AG04449 (cell line): ENCODE measurements at places on chromosomes 3 and 15.

GRCh38 chr3:100968932-100969906 lies 24.0 kb downstream of the ABI3BP start:
- DNase-seq, result no peak

DNA sequence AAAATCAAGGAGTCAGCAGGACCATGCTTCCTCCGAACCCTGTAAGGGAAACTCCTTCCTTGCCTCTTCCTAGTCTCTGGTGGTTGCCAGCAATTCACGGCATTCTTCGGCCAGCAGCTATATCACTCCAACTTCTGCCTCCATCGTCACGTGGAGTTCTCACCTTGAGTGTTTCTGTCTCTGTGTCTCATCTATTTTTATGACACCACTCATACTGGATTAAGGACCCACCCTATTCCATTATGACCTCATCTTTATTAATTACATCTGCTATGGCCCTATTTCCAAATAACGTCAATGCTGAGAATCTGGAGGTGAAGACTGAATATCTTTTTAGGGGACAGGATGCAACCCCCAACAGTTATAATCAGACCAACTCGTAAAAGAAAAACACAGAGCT lies 21.8 kb upstream of the HES1 start:
- no peak for DNase-seq

DNA sequence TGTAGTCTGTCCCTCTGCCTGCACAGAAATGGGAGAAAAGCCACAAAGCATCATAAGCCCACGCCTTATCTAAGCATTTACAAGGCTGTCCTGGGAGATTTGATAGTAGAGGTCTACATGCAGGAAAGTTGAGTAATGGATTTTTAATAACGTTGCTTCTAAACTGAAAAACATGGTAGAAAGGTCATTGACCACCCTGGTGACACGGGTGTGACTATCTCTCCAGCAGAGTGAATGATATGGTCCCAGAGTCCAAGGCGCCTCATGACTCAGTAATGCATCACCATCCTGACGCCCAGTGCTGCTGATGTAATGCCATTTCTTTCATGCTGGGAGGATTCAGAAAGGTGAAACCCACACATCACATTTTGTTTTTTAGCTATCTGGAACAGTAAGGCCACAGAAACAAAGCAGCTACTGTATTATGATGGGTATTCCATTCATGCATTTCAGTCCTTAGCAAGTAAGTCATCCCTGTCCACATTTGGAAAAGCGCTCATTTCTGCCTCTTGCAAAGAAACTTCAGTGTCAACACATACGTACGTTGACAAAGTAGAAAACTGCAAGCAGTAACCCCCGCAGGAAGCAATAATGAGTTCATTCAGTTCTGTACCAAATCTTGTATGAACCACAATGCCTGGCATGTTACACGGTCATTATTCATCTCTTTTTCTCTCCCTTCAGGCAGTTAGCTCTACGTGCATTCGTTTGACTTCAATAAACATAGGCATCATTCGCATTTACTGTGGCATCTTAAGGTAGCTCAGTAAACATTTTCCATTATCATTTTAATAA lies 483.5 kb downstream of the GABRG3 start:
- no peak for DNase-seq

DNA sequence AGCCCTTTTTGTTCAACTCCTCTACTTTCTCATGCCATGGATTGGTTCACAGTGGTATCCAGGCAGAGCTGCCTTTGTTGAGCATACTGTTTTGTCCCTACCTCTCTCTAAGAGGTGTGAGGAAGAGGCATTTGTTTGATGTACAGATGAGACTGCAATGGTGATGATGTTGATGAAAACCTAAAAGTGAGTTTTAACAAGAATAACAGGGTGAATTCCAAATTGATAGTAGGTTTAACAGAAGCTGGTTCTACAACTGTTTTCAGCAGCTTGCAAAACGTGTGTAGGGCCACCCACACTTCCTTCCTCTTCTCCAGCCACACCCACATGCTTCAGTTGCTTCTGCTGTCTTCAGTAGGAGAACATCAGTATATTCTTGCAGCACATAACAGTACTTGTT lies 10.2 kb downstream of the SNRK start:
- DNase-seq, result no peak

DNA sequence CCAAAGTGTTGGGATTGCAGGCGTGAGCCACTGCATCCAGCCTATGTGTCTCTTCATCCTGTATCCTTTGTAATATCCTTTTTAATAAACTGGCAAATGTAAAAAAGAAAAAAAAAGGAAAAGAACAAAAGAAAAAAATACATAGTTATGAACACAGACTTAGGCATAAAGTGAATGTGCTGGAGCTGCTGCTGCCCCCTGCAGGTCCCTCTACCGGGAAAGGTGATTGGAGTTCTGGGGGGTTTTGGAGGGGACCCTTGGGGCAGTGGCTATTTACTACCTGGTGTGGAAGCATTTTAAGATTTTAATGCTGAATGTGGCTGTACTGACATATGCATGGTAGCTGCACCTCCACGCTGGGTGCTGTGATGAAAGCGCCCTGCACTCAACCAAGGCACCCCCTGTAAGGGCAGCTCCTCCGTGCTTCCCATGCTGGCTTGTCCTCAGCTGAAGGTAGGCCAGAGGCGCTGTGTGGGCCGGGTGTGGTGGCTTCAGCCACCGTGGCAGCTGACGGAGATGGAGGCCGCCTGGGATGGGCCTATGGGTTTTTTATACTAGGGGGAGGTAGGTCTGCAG lies 49.9 kb downstream of the RPLP1 start:
- DNase-seq, result no peak

DNA sequence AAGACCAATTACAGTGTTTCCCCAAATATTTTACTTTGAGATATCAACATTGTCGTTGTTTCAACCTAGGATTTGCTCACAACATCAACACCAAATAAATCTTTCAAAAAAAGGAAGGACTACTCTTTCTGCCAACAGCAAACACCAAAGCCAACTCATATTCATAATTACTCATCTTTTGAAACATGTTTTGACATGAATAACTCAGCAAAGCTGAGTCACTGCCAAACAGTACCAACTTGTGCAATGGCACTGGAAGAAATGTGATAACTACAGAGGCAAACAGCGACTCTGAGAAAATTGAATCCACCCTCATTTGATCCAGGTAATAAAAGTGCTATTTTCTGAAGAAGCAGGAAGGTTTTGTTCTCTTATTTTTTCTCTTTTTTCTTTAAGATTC lies 67.2 kb downstream of the PEX5L start:
- DNase-seq, result no peak

- DNase-seq, result no peak
Measured at GRCh38 chr3:37536840-37537239, 324.8 kb upstream of the CTDSPL start.

GRCh38 chr3:52423173-52423572 lies 21.7 kb downstream of the SEMA3G start:
- no peak for DNase-seq

- no peak for DNase-seq
Measured at GRCh38 chr3:16264174-16264707, 502 bp downstream of the DPH3 start.

DNA sequence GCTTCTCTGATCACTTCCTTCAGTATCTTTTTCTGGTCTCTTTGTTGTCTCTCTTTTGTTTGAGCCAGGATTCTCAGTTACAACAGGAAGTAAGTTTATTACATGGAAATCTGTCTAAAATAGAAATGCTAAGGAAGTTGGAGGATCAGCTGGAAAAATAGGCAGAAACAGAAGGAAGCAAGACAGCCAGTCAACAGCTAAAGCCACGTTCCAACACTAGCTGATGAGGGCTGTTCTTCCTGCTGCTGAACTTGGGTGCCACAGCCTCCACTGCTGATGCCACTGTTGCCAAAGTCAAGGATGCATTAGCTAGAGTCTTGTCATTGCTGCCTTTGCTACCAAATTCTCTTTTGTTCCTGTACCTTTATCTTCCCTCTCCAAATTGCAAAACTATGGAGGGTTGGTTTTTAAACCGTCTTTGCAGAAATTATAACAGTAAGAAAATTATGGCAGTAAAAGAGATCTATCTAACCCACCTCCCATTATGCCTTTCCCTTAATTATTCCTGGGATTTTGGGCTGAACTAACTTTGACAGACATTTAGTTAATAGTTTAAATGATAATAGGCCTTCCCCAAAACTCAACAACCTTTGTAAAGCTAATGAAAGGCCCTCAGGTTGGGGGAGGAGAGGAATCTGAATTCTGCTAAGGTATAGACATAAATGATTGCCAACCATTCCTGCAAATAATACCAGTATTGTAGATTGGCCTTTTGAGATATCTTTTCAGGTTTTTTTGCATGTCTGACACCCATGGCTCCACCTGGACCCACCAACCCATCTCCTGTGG lies 27.4 kb upstream of the OR5K4 start:
- no peak for DNase-seq

GRCh38 chr15:95653361-95653805 lies 677.1 kb upstream of the NR2F2 start:
- DNase-seq, result no peak

DNA sequence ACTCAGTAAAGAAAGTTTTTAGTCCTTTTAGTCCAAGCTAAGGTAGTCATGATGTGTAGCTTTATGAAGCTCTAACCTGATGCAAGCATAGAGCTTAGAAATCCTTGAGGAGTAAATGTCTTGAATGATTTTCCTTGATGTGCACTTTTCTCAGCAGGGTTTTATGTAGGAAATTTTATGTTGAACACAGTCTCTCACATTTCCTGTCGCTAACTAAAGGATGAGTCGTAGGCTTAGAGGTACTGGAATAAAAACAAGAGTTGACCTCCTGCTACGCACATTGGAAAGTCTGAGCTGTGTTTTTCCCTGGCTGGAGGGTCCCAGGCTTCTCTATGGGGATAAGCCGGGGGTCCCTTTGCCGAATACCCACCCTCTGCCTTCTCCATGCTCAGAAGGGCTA lies 34.7 kb upstream of the ZPLD1 start:
- DNase-seq, result no peak

DNA sequence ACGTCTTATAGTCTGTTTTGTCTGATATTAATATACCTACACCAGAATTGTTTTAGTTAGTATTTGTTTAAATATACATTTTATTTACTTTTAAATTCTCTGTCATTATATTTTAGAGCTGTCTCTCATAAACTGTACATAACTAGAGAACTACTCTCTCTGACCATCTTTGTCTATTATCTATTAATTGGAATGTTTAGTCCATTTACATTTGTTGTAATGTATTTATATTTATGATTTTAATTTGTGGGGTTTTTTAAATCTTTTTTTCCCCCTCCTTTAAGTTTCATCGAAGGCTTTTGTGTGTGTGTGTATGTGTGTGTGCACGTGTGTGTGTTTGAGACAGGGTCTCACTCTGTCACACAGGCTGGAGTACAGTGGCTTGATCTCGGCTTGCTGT lies 47.1 kb downstream of the ITPR1 start:
- DNase-seq, result no peak

DNA sequence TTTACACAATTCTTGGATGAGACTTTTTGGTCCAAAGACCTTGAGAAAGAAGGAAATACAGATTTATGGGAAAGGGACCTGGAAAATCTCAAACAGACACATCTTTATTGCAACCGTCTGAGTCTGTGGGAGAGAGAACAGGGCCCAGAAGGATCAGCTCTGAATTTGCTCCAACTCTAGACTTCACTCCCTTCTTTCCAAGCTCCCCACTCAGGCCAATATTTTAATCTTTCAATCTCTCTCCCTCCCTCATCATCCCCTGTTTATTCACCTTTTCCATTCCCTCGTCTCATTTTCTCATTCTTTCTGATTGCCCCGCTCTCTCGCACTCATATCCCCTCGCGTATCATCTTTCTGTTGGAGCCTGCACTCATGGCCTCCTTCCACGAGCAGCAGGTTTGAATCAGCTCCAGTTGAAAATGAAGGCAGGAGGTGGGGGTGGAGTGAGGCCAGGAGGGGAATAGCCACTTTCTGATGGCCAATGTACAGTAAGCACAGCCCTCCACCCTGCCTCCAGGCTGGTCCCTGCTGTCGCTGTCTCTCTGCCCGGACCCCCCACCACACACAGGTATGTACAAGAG lies 63.6 kb upstream of the BOC start:
- no peak for DNase-seq

DNA sequence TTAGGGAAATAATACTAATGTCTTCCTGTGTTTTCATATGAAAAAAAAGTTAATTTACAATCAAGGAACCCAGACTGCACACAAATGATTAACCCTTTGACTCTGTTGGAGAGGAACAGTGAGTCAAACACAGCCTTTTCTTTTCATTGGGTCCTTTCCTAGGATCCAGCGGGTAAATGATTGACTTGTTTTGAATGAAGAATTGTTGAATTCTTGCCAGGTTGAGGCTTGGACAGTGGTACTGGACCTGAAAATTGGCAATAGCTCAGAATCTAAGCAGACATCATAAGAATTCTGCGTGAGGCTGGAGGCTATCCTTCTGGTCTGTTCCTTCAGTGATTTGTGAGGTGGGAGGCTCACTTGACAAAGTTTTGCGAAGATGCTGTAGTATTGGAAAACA lies 143.0 kb downstream of the RYR3 start:
- DNase-seq, result no peak

GRCh38 chr3:10090179-10090578 lies 17.9 kb downstream of the FANCD2OS start:
- DNase-seq, result no peak

GRCh38 chr3:36097209-36097608 lies 283.1 kb upstream of the STAC start:
- DNase-seq, result no peak

DNA sequence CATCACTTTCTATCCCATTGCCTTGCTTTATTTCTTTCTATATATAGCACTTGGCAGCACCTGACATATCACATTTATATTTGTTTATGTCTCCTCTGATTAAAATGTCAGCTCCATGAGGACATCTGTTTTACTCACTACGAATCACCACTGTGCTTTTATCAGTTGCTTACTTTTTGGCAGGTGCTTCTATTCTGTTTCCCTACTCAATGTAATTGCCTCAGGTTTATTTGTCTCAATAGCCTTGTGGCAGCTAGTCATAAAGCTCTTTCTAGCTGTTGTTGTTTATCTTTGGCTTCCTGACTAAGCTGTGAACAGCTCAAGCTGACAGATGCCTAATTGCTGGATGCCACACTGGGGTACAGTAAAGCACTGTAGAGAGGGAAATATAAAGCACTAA lies 85.5 kb downstream of the VPS13C start:
- DNase-seq, result no peak

GRCh38 chr15:99970891-99971430 lies 237.7 kb upstream of the LYSMD4 start:
- DNase-seq, result no peak

DNA sequence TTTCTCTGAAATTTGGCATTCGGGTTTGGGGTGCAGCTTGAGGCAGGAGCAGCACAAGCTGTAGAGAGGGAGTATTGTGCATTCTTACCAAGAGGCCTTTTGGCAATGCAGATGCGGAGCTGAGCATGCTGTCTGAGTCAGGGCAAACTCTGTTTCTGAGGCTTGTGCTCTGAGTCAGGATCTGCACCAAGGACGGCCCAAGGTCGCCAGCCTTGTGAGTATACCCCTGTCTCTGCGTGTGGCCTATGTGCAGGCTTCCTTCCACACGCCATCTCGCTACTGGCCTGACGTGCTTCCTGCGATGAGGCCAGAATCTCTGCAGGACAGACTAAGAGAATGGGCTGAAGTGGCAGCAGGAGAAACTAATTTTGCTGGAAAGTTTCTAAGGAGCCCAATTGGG lies 83.8 kb upstream of the ROPN1 start:
- DNase-seq, result no peak
